Choroid plexus epithelial cell (primary cell): ENCODE measurements at places on chromosomes 16 and 17.

GRCh38 chr17:65920996-65921395, 270.9 kb downstream of the CEP112 start:
- no peak for DNase-seq

- DNase-seq = peak; percentile 52
Measured at GRCh38 chr17:8121681-8122421, 2.1 kb downstream of the HES7 start.

DNA sequence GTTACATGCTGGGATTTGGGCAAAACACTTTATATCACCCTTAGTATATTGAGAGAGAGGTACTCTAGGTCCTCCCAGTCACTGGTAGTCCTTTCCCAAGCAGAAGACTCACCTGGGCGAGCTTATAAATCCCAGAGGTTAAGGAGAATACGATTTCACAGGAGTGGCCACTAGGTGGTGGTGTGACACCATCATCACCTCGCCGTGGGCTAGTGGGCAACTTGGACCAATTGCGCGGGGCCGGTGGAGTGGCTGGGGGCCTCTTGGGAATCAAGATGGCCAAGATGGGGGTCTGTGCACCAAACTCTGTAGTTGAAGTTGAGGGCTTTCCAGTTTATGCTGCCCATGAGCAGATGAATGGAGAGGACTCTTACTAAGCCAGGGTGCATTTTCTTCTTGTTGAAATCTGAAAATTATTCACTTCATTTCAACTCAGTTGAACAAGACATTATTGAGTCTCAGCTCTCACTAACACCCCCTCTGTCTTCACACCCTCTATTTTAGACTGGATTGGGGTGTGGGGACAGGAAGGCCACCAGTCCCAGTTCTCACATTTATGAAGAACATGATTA, 38.2 kb upstream of the PIRT start:
- peak; percentile 43 for DNase-seq

- DNase-seq = no peak
Measured at GRCh38 chr17:53142890-53143289, 679.8 kb upstream of the KIF2B start.

DNA sequence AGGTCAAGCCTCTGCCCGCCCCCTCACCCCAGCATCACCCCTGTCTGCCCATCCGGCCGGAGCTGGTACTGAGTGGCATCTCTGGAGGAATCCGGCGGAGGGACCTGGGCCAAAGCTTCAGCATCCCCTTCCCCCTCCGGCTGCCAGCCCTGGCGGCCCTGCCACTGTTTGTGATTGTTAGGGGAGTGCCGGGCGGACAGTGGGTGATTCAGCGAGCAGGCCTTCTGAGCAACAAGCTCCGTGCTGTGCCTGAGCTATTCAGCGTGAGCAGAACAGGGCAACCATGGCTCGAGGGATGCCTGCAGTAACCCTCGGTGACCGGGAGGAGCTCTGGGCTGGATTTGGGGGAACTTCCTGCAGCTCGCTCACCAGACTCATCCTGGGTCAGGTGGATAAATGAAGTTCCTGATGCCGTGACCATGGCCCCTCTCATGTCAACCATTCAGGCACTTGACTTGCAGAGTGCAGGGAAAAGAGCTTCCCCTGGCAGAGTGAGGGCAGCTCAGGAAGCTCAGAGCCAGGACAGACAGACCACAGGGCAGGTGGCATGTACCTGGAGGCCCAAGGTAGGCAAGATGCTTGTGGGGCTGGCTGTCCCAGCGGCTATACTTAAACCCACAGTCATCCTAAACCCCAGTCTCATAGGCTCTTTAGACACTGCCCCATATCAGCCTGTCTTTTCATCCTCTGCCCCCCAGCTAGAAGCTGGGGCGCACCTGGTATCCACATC, 24.3 kb upstream of the MLKL start:
- peak; percentile 76 for DNase-seq
